WTC11 (cell line): ENCODE measurements at places on chromosomes 16 and 17. TPM values are rescaled to one million over a fixed set of nuclear protein-coding genes. Genes with fewer than 3 reads are reported as not detected.

Gene ARHGDIG
- 3.4 to 4.0 TPM (median 3.5 TPM) in 3 replicates for total RNA-seq

Gene HIC1
- 0.37 to 0.46 TPM (median 0.39 TPM) in 3 replicates for total RNA-seq

Gene CCL11
- total RNA-seq = not detected in 3 replicates

Gene USP7
- 153 to 211 TPM (median 161 TPM) in 3 replicates for total RNA-seq

Gene GP1BA
- not detected in 3 replicates for total RNA-seq

Gene CCL8
- total RNA-seq = not detected in 3 replicates

Gene ZKSCAN2
- total RNA-seq = 11.5 to 13.0 TPM (median 11.9 TPM) in 3 replicates

Gene CA7
- 1.4 to 2.2 TPM (median 1.6 TPM) in 3 replicates for total RNA-seq

Gene NECAB2
- total RNA-seq = 2.9 to 4.9 TPM (median 4.4 TPM) in 3 replicates

Gene RASL10B
- 17.4 to 25.4 TPM (median 25.3 TPM) in 3 replicates for total RNA-seq

Gene NLRP1
- total RNA-seq = 16.6 to 17.9 TPM (median 17.6 TPM) in 3 replicates

GRCh38 chr16:228151-228851, 948 bp downstream of the LUC7L start:
- DNase-seq = no peak

- DNase-seq = no peak
Measured at GRCh38 chr17:5516060-5516792, 29.9 kb downstream of the MIS12 start.

DNA sequence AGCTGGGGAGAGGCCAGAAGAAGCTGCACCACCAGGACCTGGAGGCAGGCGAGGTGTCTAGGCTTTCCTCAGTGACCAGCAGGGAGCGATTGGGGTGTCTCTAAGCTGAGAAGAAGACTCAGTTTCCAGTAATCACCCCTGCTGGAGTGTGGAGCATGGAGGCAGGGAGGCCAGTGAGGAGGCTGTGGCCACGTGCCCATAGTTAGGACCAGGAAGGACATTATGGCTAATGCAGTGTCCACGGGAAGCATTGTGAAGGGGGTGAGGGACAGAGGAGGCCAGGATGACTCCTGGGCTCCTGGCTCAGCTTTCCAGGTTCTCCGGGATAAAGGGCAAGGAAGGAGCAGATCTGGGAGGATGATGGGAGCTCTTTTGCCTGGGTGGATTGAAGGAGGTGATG, 5.7 kb downstream of the KRT13 start:
- no peak for DNase-seq

DNA sequence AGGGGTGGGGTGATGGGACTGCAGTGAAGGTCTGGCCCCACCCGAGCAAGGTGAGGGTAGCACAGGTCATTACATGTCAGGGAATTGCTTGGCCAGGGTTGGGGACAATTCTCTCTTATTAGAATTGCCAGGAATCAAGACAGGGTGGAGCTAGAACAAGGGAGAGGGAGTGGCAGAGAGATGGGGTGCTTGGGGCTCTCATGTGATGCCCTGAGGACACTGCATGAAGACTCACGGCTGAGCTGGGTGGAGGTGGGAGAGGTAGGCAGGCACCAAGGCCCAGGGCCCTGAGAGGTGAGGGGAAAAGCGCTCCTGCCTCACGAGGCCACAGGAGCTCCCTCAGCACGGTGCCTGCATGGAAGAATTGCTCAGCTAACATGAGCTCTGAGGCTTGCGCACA, 3.6 kb downstream of the DPEP1 start:
- DNase-seq = no peak

GRCh38 chr16:51651061-51651466, 500.0 kb upstream of the SALL1 start:
- DNase-seq = no peak

DNA sequence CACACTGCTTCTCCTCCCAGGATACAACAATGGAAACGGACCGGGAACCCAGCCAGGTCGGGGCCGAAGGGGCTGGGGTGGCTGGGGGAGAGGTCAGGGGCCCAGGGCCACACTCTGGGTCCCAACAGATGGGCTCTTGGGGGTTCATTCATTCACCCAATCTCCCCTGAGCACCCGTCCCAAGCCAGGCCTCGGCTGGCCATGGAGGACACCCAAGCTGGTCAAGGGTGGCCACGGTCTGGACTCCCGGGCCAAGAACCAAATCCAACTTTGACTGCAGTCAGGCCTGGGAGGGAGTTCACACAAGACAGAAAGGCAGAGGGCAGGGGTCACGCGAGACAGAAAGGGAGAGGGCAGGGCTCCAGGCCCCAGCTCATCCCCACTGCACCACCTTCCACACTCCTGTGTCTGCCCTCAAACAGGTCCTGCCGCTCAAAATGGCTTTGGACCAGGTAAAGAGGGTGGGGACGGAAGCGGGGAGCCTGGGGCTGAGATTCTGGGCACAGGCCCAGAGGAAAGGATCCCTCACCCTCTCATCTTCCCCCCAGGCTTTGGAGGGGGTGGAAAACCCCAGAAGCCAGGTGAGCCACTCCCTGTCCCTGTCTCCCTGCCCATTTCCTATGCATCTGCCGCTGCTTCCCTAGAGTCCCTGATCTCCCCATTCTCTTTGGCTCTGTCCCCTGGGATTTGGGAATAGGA, 12.3 kb upstream of the PKMYT1 start:
- no peak for DNase-seq

DNA sequence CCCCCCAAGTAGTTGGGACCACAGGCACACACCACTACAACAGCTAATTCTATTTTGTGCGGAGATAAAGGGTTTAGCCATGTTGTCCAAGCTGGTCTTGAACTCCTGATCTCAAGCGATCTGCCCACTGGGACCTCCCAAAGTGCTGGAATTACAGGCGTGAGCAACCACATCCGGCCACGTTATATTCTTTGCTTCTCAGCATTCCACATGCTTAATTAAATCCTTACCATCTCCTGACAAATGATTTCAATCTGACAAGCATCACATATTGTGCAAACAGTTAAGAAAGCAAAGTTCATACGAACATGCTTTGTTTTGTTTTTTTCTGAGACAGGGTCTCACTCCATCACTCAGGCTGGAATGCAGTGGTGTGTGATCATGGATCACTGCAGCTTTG, 18.2 kb downstream of the HIGD1B start:
- DNase-seq = no peak

GRCh38 chr17:76278952-76279741, 14.0 kb downstream of the UBALD2 start:
- peak; percentile 94 for DNase-seq

- peak; percentile 71 for DNase-seq
Measured at GRCh38 chr17:6555331-6556120, 829 bp downstream of the PITPNM3 start.

- DNase-seq = no peak
Measured at GRCh38 chr17:51891936-51892335, 266.6 kb downstream of the CA10 start.

GRCh38 chr17:57595426-57595825, 149.7 kb downstream of the CCDC182 start:
- no peak for DNase-seq

GRCh38 chr16:80233097-80233835, 307.5 kb upstream of the DYNLRB2 start:
- no peak for DNase-seq

- DNase-seq = peak; percentile 62
Measured at GRCh38 chr17:19003543-19004420, 782 bp downstream of the FAM83G start.

- DNase-seq = no peak
Measured at GRCh38 chr17:51428668-51429495, 168.5 kb downstream of the UTP18 start.

- no peak for DNase-seq
Measured at GRCh38 chr16:80144191-80144590, 396.6 kb upstream of the DYNLRB2 start.

- peak; percentile 79 for DNase-seq
Measured at GRCh38 chr17:43880420-43880991, 26.8 kb downstream of the MPP2 start.

DNA sequence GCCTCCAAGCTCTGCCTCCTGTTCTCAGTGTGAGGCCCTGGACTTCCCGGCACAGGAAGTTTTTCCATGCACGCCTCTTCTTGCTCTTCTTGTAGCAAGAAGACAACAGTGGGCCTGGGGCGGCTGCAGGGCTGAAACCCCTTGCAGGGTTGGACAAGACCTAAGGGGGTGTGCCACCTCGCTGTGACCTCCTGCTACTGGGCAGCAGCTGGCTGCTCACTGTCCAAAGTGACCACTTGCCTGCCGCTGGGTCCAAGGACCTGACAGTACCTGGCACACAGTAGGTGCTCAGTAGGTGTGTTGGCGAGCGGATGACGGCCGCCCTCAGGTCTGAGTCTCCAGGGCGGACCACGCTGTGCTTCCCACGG, 331.6 kb downstream of the C16orf95 start:
- no peak for DNase-seq

GRCh38 chr17:75228847-75229246, 23.4 kb downstream of the NUP85 start:
- no peak for DNase-seq

GRCh38 chr17:63366241-63366566, 79.9 kb downstream of the CYB561 start:
- DNase-seq = no peak

- peak; percentile 78 for DNase-seq
Measured at GRCh38 chr17:951325-952132, 28.0 kb downstream of the NXN start.

DNA sequence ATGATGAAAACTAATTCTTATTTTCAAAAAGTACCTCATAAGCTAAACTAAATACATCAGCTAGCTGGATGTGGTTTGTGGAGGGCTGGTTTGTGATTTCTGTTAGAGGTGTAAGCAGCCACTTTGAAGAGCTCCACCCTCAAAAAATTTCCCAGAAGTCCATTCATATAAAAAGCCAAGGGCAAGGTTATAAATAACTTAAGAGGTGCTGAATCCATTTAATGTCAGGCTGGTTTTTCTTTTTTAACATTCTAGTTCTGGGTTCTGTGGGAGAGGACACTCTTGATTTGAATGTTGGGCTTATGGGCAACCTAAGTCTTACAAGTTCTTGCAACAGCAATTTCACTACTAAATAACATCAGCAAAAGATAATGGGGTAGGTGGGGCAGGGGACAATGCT, 3.4 kb upstream of the WIPI1 start:
- no peak for DNase-seq

- no peak for DNase-seq
Measured at GRCh38 chr16:49782405-49782804, 73.5 kb downstream of the ZNF423 start.

GRCh38 chr17:40356990-40357881, 7.3 kb downstream of the GJD3 start:
- DNase-seq = no peak

DNA sequence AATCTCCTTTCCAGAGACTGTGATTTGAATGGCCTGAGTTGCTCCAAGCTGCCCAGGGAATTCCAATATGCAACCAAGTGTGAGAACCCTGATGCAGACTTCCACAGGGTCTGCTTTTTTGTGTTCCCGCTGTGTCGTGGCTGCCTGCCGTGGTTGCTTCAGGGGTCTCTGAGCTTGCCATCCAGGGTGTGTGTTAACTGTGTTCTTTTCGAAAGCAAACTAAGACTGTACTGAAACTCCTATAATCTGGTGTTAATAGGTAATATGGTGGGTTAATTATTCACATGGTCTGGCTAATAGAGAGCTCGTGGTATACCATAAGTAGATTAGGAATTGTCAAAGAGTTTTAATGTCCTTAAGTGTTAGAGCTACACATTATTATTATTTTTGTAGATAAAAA, 20.7 kb downstream of the UBN1 start:
- no peak for DNase-seq

- no peak for DNase-seq
Measured at GRCh38 chr17:73591296-73592078, 52.8 kb downstream of the SDK2 start.

DNA sequence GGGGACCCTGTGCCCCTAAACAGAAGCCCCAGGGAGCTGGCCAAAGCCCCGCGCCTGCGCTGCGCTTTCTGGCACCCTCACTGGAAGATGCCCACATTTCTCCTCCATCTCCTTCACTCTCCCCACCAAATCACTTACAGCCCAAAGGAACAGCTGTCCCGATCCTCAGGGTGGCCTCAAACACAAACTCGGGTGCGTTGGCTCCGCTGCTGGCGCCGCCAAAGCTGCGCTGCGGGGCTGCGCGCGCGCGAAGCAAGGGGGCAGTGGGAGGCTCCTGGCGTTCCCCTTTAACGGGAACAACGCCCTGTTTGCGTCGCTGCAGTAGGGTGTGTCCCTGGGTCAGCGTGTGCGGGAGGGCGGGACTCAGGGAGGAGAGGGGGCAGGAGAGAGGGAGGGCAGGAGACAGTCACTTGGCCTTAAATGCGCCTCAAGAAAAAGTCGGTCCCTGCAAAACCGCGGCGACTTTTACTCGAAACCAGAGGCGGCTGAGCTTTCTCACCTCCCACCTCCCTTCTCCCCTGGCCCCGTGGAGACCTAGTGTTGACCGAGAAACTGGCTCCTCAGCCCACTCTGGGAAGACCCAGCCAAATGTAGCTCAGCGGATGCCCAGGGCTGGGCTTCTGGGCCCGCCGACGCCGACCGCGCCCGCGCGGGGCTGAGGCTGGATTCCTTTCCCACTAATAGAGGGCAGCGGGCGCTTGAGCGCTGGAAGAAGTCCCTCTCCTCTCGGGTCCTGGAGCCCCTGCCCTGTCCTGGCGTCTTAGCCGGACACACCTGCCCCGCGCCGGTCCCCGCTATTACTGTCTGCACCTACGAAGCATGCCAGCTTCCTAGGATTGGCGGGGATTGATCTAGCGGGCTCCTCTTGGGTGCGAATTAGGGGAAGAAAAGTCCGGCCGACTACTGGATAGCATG, 2.6 kb downstream of the PMP22 start:
- DNase-seq = peak; percentile 57

DNA sequence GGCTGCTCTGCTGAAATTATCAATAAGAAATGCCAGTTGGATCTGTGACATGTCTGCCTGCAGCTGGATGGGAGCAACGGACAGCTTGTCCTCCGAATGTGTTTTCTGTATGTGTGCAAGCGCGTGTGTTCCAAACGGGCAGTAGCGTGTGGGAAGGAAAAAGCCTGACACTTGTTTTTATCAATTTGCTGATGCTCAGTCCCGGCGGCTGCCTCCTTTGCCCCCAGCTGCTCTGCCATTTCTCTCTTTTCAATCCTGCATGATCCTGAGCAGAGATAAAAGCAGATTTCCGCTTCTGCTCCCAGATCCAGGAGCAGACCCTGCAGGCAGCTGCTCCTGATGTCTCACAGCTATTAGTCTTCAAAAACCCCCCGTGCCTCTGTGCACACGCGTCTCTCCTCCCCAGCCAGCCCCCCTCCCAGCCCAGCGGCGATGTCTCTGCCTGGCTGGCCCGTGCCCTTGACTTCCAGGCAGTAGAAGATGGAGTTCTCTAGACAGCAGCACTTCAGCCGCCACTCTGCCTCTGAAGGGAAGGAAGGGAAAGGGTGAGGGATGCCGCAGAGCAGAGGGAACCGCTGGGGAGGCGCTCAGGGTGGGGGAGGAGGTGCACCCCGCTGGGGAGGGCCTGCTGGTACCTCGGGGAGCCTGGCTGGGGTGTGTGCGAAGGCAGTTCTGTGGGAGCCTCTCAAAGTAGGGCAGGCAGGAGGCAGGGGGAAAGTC, 4.1 kb downstream of the PRCD start:
- DNase-seq = no peak

DNA sequence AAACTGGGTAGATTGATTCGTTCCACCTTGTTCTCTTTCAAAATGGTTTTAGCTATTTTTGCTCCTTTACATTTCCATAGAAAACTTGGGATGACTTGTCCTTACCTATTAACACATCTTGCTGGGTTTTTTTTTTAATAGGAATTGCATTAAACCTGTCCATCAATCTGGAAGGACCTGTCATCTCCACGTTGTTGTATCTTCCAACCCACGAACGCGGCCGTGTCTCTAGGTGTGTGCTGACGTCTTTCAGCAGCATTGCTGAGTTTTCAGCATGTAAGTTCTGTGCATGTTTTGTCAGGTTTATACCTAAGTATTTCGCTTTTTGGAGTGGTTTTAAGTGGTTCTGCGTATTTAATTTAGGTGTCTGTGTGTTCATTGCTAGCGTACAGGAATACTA, 60.4 kb upstream of the GNG13 start:
- DNase-seq = no peak
